CD4-positive, CD25-positive, alpha-beta regulatory T cell (primary cell): ENCODE measurements at places on chromosomes 4 and X. TPM values are rescaled to one million over a fixed set of nuclear protein-coding genes. Genes with fewer than 3 reads are reported as not detected.

The EVC2 gene
- 3.2 TPM for total RNA-seq

The MAGEA4 gene
- total RNA-seq: not detected

The MAD2L1 gene
- total RNA-seq: 6.3 TPM

The PPP4R3C gene
- total RNA-seq: not detected

The SSX2 gene
- not detected for total RNA-seq

The AGTR2 gene
- total RNA-seq: not detected

The RAB39B gene
- 6.9 TPM for total RNA-seq

DNA sequence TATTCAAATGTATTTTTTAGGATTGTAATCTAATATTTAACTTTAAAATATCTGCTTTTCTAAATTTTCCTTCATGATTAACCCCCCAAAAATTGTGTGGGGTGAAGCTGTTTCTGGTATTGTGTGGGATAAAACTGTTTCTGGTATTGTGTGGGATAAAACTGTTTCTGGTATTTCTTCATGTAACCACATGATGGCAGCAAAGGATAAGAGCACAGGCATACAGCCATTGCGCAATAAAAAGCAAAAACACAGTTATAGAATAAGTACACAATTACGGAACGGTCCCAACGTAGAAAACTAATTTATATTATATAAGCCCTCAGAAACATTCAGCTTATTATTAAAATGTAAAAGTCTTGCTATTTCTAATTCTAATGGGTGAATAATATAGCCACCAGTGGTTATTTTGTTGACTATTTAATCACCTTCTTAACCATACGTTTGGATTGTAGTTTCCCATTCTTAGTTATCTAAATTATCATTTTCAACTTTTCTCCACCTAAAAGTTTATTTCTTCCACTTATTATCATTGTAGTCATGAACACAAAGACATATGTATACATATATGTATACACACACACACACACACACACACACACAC is 333.9 kb upstream of the FSTL5 start:
- H3K4me1 ChIP-seq: no peaks in the 10 kb centered on the region
- DNase-seq: peak; percentile 44
- H3K36me3 ChIP-seq: no peaks in the 10 kb centered on the region
- no peak overlapping the region for H3K4me3 ChIP-seq
- H3K27ac ChIP-seq: no peak overlapping the region

DNA sequence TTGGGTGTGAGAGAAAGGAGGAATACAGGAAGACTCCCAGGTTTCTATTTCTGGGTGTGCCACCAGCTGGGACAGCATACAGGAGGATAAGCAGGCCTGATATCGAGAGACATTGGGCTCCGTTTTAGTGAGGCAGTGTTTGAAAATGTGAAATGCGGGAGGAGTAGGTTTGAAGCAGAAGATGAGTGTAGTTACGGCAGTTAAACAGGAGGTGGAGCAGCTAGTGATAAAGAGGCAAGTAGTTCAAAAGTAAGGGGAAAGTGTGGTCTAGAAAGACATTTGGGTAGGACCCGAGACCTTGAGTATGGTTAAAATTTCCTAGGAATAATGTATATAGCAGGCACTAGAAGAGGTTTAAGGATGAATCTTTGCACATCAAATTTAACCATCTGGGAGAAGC is 42.4 kb downstream of the DCUN1D4 start:
- H3K4me3 ChIP-seq: no peak overlapping the region
- H3K27me3 ChIP-seq: no peaks in the 10 kb centered on the region
- H3K36me3 ChIP-seq: peaks cover 27% of the 10 kb centered on the region
- H3K4me1 ChIP-seq: no peaks in the 10 kb centered on the region
- no peak overlapping the region for H3K27ac ChIP-seq

- H3K4me1 ChIP-seq: no peaks in the 10 kb centered on the region
- no peaks in the 10 kb centered on the region for H3K27me3 ChIP-seq
- no peak overlapping the region for H3K4me3 ChIP-seq
- DNase-seq: no peak
- no peaks in the 10 kb centered on the region for H3K36me3 ChIP-seq
Observed at GRCh38 chrX:134287346-134287745, 50.4 kb downstream of the CCDC160 start.

DNA sequence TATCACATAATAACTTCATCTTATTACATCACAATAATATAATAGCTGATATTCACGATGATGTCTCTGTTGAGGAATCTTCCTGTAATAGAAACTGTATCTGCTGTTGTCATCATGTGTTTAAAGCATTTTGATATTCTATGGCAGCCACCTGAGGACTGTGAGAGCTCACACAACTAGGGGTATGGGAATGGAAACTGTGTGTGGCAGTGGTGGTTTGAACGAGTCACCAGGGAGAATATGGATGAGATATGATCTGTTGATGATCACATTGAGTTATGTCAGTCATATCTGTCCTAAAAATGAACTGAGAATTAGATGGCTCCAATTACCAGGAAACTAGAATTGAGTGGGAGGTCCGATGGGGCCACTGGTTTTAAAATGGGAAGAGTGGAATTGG is 169.6 kb downstream of the MID1IP1 start:
- H3K36me3 ChIP-seq: no peaks in the 10 kb centered on the region
- no peak overlapping the region for H3K4me3 ChIP-seq
- H3K27ac ChIP-seq: no peak overlapping the region
- no peaks in the 10 kb centered on the region for H3K4me1 ChIP-seq

- peaks cover 57% of the 10 kb centered on the region for H3K4me1 ChIP-seq
- H3K27ac ChIP-seq: peak overlapping the region; percentile 82
- no peaks in the 10 kb centered on the region for H3K36me3 ChIP-seq
Observed at GRCh38 chr4:83217721-83218522, 66.7 kb downstream of the COQ2 start.
